Activated T-cell treated with anti-CD3 and anti-CD28 coated beads, Interleukin-2, amount 50 U/mL, for 4 hours (primary cell): ENCODE measurements at places on chromosomes 4 and X. TPM values are rescaled to one million over a fixed set of nuclear protein-coding genes. Genes with fewer than 3 reads are reported as not detected.

Gene PDGFRA
- total RNA-seq, result 0.11 TPM

Gene PNCK
- total RNA-seq, result 0.51 TPM

Gene DOK7
- not detected for total RNA-seq

Gene TMEM154
- 6.0 TPM for total RNA-seq

Gene ARR3
- not detected for total RNA-seq

Gene MAOA
- total RNA-seq, result 5.8 TPM

Gene PIGA
- total RNA-seq, result 17.5 TPM

Gene ANXA3
- not detected for total RNA-seq

Gene TAPT1
- 16.4 TPM for total RNA-seq

Gene SMIM43
- not detected for total RNA-seq

Gene RNF212
- total RNA-seq, result 2.9 TPM

Gene PRR32
- not detected for total RNA-seq

Gene IGSF1
- not detected for total RNA-seq

Gene FAM149A
- not detected for total RNA-seq
